CD4-positive, alpha-beta T cell treated with Interleukin-1 beta for 1 hour (primary cell): ENCODE measurements at places on chromosomes 2 and 18.

- DNase-seq, result no peak
Observed at GRCh38 chr2:74461187-74462053, 3.2 kb downstream of the WBP1 start.

DNA sequence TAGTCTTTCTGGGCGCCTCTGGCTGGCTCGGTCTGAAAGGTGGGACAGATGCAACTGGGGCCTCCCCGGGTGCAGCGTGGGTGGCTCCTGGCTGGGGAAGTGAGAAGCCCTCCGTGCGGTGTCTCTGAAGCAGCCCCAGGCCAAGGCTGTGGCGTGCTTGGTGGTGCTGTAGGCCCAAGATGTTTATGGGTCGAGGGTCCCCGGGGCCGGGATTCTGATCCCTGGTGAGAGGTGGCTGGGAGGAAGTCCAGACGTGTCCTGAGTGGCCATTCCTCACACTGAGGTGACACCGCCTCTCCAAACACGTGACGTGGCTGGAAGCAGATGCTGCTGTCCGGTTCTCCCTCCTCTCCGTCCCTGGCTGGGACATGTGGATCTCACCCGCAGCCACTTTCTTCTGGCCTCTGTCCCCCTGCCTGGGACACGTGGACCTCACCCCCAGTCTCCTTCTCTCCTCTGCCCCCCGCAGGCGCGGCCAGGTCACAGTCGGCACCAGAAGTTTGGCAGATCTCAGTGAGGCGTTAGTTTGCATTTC is 12.6 kb downstream of the RTP5 start:
- DNase-seq, result no peak

DNA sequence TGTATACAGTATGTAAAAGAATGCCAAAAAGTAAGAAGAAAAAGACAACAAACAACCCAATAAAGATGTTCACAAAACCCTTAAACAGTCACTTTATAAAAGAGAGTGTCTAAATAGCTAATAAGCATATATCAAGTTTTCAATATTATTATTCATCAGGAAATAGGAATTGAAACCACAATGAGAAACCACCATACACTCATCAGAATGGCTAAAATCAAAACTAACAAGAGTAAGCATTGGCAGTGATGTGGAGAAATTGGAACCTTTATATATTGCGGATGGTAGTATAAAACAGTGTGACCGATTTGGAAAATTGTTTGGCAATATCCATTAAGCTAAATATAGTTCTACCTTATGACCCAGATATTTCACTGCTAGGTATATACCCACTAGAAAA is 20.5 kb upstream of the TGFA start:
- no peak for DNase-seq

DNA sequence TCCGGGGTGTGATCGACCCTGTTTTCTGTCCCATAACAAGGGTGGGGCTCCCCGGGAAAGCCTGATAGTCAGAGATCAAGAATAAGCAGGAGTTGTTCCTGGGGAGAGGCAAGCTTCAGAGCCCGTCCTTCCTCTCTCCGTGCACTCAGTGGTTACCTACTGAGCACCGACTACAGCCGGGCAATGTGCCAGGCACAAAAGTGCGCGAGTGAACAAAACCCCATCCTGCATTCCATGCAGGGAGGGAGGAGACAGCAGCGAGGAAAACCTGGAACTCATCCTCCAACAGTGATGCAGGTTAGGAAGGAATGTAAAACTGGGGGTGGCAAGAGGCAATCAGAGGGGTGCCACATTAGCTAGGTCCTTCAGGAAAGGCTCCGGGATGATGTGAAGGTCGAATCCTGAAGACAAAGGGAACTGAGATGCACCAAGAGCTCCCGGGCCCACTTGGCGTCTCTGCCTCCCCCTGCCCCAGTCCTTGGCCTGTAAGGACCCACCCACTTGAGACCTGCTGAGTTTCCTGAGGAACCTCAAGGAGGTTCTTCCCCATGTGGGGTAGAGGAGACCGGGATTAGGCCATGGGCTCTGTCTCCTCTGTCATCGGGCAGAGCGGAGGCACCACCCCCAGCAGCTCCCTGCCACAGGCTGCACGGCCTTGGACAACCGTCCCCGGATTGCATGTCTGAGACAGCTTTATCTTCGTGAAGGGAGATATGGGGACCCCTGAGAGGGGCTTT is 198.2 kb downstream of the NDUFA10 start:
- no peak for DNase-seq

DNA sequence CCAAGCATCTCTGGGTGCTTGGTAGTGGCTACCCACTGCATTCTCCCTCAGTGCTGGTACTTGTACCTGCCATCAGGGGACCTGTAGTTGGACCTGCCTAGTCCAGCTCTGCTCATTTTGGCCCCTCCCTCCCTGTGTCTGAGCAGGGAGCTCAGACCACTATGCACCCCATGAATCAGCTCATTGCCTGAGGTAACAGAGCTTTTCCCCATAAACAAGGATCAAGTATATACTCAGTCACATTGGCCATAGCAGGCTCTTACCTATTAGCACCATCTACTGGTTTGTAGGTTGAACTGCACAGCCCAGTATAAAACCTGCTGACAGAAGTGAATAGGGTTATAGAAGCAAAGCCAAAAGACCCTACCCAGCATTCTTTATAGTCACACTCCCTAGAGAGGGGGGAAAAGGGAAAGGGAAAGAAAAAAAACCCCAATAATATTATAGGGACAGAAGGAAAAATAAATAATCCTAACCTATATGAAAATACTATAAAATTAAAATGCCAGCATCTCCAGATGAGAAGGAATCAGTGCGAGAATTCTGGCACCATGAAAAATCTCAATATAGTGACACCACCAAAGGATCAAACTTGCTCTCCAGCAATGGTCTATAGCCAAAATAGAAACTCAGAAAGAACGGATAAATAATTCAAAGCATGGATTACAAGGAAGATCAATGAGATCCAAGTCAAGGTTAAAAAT is 6.9 kb upstream of the FLACC1 start:
- DNase-seq, result peak; percentile 71

DNA sequence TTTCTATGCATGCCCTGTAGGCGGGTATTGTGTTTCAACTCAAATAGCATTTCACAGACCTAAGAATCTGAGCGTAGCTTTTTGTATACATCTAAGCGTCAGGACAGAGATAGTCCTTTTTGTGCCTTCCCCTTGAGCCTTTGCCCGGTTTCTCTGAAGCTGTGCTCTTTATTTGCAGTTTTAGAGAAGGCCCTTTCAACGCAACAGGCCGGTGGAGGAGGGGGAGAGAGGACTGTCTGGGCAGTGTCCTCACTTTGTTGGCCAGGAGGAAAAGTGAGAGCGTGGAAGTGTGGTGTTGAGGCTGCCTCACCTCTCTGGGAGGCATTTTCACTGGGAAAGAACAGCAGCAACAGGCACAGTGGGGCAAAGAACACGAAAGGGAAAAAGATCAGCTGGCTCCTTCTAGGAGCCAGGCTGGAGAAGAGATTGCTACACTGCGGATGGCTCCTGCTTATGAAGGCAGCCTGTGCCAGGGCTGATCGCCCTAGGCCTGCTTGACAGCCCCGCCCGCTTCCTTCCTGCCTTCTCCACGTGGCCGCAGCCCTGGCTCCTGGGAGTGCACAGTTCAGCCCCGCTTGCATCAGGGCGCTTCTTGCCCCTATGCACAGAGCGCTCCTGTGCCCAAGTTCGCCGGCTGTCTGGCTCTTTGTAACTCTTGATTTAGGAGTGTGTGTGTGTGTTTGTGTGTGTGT is 195.6 kb upstream of the POU3F3 start:
- peak; percentile 49 for DNase-seq

- DNase-seq, result no peak
Observed at GRCh38 chr2:186910996-186911395, 62.0 kb upstream of the ZSWIM2 start.

DNA sequence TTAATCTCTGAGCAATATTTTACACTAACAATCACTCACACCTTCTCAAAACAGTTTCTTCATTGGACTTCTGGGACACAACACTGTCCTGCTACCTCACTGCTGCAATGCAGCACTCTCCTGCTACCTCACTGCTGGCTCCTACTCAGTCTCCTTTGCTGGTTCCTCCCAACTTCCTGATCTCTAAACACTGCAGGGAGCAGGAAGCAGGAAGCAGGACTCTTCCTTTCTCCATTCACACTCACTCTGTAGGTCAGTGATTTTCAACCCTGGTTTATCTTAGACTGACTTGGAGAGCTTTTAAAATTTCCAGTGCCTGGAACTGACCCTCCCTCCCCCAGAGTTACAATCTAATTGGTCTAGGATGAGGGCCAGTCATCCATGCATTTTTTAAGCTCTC is 243.4 kb upstream of the RBBP8 start:
- DNase-seq, result no peak

DNA sequence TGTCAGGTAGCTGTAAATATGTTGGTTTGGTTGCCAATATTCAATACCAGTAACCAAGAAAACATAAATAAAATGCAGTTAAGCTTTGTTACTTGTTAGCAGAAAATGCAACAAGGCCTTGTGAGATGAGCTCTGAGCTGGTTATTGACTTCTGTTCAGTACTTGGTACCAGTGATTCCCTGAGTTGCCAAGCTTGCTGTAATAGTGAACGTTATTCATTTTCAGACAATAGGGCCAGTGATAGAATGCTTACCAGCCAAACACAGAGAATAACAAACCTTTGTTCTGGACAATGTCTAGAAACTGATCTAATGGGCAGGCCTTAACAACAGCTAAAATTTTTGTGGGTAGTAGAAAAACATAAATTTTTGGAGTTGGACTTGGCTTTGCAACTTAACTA is 29.5 kb downstream of the RASGRP3 start:
- no peak for DNase-seq

- no peak for DNase-seq
Observed at GRCh38 chr2:28206762-28207161, 185.9 kb upstream of the FOSL2 start.

- no peak for DNase-seq
Observed at GRCh38 chr2:27795868-27796277, 24.4 kb downstream of the MRPL33 start.

- no peak for DNase-seq
Observed at GRCh38 chr2:12074126-12074844, 327.9 kb downstream of the LPIN1 start.

DNA sequence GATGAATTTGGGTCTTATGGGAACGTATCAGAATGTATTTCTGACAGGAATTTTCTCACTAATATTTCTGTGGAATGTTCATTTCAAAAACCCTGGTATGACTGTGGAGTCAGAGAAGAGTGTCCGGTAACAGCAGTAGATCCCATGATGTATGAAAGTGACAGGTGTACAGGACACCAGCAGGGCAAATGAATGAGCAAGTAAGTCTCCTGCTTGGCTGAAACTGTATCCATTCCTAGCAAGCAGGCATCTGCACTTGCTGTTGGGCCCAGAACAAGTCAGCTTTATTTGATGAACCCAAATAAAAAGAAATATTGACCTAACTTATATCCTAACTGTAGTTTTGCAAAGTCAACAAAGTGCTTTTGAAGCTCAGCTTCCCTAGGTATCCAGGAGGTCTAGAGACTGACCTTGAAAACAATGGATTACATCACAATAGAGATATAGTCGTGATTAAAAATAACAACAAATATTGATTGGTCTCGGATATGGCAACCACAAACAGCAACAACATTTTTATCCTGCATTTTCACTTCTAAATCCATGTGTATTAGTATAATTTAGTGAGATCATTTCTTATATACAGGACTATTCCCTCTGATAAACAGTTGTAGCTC is 37.6 kb downstream of the NXPH2 start:
- DNase-seq, result no peak

- no peak for DNase-seq
Observed at GRCh38 chr2:99602476-99602875, 112.7 kb upstream of the REV1 start.

DNA sequence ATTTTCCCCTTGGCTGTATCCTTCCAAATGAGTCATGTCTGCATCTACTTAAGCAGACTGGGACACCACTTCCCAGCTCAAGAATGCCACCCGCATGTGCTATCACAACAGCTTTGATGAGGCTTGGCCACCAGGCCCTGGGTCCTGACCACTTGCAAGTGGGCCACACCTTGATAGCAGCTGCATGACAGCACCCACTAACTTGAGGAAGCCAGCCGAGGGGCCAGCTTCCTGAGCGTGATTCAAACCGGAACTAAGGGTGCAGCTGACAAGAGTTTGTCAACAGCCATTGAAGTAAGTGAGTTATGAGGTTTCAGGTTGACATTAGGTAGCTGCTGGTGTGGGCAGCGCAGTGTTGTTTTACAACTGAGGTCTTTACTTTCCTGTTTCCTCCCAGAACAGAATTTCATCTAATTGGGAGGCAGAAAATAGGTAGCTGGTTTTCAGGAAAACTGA is 54.4 kb downstream of the EPHA4 start:
- DNase-seq, result peak; percentile 79

- no peak for DNase-seq
Observed at GRCh38 chr2:5845798-5846330, 153.7 kb downstream of the SOX11 start.

DNA sequence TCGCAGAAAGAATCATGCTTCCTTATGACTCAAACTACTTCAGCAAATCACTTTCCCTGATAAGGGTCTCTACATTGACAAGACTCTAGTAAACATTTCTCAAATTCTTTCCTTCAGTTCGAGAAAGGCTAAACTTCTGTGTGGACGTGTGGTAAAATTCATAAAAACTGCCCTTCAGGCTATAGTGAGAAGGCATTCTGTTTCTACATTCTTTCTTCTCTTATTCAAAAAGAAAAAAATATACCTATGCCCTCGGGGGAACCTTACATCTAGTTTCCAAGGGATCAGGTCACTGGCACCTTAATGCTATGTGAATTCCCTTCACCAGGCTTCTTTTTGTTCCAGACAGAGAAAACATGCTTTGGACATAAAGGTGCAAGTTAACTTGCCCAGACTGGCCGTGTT is 4.9 kb downstream of the VIT start:
- DNase-seq, result no peak

DNA sequence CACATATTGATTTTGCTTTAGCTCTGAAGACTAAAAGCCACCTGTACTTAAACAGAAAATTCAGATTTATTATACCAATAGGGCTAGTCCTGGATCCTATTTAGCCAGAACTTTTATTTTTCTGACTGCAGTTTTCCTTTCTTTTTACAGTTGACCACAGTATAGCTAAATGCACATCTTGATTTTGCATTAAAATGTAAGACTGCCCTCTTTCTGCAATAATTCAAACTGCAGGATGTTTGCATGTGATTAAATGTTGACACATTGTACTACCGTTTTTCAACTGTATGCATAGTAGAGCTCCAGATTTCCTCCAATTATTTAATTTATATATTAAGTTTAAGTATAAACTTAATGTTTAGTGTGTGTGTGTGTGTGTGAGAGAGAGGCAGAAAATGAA is 1262.9 kb downstream of the SUCLG1 start:
- no peak for DNase-seq
